Chondrocyte (in vitro differentiated cells): ENCODE measurements at places on chromosomes 7 and 10.

DNA sequence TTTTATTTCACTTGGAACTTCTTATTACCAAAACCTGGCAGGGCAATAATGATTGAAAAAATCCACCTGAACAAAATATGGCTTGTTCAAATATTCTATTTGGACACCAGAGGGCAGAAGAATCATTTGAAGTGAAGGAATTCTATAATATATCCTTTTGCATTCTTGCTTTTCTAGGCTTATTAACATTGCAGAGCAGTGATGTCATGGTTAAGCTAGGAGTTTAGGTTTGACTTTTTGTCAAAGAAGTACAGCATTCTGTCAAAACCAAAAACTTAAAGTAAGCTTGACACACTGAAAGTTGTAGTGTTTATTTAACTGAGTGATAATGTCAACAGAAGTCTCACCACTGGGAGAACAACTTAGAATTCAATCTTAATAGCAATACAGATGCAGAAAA lies 156.0 kb downstream of the SEMA3D start:
- no peak for DNase-seq

DNA sequence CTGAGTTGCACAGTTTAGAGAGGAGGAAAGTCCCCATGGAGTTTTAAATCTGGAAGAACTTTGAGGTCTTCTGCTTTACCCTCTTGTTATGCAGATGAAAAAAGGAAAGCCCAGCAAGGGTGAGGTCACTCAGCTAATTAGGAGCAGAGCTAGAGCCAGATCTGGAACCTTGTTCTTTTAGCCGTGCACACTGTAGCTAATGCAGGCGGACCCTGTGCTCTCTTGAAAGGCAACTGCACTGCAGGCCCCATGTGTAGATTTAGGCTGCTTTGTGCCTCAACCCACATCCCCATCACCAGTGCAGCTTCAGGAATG lies 63.4 kb downstream of the SYPL1 start:
- no peak for DNase-seq

DNA sequence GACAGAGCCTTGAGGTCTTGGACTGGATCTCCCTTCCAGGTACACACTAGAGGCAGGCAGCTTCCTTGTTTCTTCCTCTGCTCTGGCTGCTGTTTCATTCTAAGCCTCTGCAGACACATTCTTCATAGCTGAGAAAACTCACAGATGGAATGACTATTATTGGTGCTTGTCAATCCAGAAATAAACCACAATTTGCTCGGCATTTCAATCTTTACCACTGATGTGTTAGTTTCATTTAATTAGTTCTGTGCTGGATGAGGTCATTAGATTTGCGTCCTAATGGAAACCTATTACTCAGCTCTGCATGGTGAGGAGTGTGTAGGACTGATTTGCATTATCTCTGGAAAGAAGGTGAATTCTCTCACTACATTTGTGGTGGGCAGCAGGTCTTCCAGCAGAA lies 392.5 kb downstream of the NRG3 start:
- no peak for DNase-seq

DNA sequence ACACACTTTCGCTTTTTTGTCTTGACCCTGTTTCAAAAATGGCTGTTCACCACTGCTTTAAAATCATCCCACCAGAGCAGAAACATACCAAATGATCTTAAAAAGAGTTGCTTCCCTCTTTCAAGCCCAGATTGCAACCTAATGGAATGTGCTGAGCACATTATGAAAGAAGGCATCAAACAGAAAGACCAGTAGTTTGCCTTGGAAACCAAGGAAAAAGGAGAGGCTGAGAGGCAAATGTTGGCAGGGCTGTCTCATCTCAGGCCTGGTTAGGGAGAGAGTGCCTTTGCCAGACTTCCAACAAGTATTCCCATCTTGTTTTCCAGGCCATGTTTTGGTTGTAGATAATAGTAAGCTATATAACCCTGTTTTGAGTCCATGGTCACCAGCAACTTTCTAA lies 64.3 kb downstream of the ABCB4 start:
- no peak for DNase-seq

DNA sequence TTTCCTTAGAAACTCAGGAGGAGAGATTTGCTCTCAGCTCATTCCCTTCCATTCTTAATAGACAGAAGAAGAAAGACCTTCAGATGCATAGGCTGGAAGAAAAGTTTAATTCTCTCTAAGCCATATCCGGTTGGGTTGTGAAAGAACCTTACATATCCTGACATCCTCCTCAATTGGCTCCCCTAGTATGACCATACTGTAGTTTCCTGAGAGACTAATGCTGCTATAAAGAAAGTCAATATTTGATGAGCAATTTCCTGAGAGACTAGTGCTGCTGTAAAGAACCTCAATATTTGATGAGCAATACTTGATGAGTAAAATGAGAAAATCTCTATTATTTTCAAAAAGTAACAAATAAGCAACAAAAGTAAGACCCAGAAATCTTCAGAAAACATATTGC lies 888.5 kb upstream of the SORCS1 start:
- DNase-seq = no peak

DNA sequence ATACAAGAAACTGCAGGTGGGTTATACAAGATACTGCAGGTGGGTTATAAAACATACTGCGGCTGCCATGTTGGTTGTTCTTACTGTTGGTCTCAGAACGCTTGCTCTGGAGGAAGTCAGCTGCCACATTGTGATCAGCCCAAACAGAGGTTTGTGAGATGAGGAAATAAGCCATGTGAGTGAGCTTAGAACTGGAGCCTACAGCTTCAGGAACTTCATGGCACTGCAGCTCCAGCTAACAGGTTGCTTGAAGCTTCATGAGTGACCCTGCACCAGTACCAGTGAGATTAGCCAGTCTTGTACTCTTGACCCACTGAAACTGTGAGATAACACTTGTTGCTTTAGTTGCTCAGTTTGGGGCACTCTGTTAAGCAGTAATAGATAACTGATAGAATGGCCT lies 74.5 kb upstream of the PRKCQ start:
- DNase-seq = no peak

DNA sequence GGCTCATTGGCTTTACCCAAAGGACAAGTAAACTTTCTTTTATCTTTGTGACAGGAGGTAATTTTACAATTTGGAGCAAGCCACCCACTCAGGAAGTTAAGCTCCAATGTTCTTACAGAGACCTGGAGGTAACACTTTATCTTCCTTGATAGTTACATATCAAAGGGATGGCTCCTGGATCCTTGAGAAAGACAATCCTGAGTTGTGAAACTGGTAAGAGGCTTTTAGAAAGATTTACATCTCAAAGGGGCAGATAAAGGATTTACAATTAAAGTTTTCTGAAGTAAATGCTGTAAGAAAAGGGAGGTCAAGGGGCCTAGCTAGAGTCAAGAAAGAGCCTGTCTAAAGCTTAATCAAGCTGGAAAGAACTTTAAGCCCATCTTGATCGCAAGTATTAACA lies 124.4 kb upstream of the ZNF804B start:
- DNase-seq = no peak

DNA sequence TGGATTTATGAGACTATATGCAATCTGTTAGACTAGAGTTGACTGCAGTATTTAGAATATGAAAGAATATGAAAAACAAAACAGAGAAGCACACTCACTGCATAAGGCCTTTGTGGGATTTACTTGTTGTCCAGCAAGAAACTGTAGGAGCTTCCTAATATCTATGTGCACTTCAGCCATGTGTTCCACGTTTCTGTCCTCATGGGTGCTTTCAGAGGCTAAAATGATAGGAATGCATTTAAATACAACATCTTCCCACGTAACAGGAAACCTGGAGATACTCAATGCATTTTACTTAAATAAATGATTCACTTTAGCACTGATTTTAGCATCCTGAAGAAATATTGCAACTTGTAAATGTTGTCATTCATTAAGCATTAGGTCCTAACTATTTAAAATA lies 11.7 kb downstream of the HUS1 start:
- no peak for DNase-seq

DNA sequence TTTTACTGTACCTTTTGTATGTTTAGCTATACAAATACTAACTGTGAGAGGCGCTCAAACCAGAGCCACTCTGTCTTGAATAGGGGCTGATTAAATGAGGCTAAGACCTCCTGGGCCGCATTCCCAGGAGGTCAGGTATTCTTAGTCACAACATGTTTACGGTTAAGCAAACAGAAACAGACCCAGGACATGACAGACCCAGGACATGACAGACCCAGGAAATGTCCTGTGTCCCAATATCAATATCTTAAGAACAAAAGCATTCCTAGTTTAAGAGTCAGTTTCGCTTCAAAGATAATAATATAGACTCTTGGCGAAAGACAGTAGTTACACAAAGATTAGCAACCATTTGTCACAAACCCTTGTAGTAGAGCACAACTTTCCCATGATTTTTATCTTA lies 304.5 kb downstream of the CCSER2 start:
- no peak for DNase-seq

DNA sequence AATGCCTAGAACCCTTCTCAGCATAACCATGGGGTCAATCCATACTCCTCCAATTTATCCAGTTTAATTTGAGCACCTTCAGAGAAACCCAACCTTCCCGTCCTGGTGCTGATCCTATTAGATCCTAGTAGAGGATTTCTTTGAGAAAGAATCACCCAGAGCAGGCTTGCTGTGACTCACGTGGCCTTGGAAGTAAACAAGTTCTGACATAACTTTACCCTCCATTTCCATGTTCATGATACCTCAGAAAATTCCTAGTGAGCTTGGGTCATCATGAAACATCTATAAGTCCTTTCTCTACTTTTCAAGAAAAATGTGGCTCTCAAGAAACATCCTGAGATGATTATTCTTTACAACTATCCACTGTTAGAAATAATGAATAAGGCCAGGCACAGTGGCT lies 71.7 kb downstream of the PRLHR start:
- DNase-seq = no peak
